Anterior cingulate cortex (tissue), 58 donors: ENCODE measurements at places on chromosomes 7 and 10.

- DNase-seq, result no peak
These were observed 162.1 kb upstream of the NOBOX start for GRCh38 chr7:144565586-144565985.

DNA sequence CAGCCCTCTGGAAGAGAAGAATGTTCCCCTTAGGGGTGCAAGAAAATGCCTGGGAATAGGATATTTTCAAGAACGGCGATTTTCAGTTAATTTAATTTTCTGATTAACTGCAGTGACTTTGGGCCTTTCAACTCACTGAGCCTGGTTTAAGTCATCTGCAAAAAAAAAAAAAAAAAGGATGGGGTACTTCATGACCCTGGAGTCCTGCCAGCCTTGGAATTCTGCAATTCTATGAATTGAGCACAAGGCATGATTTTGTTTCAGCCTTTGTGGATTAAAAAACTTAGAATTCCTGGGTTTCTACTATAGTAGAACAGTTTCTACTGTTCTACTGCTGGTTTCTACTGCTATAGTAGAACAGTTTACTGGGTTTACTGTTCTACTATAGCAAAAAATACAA, 58.3 kb upstream of the CALD1 start:
- no peak for DNase-seq

- DNase-seq, result no peak
These were observed 110.9 kb downstream of the WDR11 start for GRCh38 chr10:120961795-120962755.

DNA sequence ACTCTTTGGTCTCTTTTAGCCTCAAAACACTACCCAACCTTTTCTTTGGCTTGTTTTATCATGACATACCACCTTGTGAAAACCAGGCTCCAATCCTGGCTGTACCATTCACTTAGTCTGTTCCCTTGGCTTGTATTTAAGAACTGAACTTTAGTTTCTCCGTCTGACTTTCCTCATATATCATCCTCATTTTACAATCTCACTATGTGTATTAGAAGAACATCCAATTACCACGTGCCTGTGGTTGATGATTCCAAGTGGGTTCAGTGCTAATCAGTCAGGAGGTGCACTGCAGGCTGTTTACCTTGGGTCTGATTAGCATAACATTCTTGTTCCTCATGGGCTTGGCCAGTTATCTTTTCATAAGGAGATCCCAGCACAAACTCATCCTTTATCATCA, 144.8 kb upstream of the KLF14 start:
- no peak for DNase-seq

DNA sequence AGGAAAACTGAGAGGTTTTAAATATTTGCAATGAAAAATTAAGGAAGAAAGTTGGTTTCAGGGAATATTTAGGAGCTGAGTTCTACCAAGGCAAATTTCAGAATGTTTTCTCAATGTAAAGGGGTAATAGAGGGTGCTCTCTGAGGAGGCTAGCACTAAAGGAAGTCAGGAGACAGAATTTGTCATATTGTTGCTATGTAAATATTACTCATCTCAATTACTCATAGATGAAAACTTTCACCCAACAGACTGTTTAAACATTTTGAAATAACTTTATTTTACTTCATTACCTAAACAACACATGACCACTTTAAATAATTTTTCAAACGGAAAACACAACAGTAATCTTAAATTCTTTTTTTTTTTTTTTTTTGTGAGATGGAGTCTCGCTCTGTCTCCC, 274.8 kb upstream of the NRG3 start:
- no peak for DNase-seq

DNA sequence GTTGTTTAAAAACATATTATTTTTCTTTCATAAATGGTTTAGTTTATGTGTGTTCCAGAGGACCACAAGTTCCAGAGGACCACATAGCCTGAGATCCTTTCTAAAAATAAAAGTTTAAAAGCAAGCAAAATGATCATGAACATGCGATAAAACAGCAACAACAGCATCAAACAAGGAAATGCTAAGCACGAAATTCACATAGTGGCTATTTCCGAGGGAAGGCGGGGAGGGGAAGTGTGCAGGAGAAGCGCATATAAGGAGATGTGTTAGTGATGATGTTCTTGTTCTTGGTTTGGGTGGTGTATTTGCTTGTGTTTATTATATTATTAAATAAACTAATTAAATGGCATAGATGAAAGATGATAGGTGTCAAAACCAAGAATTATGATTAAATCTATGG, 1.2 kb downstream of the TBATA start:
- no peak for DNase-seq

DNA sequence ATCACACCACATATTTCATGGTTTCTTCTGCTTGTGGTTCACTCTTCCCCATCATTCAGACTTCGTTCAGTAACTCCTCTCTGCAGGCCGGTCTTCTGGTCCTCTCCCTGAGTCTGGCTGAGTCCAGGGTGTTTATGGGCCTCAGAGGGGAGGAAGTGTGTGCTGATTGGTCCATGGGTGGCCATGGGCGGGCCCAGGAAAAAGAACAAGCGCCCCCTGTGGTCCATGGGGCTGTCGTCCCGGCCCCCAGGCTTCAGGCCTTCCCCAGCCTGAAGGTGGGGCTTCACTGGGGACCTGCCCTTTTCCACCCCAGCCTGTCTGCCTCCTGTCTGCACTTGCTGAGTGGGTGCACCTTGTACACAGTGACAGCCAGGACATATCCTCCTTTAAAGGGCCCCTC, 123.7 kb downstream of the VIPR2 start:
- DNase-seq, result no peak

DNA sequence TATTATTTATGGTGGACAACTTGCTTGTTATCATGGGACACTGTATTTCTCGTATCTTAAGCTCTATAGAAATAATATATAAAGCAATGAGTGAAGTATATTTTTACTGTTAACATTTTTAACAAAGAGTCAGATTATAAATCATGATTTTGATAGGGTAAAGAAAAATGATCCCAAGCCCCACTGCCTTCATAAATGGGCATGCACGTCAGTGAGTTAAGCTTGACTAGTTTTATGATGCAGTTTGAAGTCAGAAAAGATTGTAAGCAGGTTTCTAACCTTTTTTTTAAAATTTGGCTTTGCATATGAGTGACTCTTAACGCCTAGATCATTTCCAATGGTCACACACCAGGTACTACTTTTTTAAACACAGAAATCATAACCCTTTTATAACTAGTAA, 152.8 kb downstream of the GNAT3 start:
- no peak for DNase-seq

DNA sequence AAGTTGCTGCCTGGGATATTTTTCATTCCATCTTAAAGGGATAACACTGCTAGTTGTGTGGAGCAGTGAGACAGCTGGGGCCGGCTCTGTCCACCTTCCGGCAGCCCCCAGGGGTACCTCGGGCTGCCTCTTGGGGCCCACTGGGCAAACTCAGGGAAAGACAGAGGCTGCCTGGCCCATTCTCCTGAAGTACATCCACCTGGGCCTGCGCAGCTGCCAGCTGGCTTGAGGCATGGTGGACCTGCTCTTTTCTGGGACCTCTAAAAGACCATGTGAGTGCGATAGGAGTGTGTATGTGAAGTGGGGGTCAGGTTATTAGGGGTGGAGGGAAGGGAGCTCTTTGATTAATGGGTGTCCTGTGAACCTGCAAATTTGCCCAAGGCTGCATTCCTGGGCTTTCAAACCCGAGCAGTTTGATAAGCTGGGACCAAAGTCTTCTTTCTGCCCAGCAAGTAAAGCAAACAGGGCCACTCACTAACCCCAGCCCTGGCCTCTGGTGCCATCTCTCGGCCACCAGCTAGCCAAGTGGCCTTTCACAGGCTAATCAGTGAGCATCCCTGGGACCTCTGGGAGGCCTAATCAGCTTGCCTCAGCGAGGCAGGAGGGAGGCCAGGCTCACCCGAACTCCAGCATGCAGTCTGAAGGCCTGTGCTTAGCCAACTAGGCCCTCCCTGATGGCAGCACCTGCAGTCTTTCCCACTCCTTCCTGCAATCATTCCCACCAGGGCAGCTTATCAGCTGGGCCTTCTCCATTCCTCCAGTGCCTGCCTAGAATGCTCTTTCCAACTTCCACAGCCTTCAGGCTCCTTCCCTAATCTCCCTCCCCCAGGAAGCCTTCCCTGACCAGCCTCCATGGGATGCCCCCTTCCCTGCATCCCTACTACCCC, 954.7 kb upstream of the ZNF722 start:
- no peak for DNase-seq

- no peak for DNase-seq
These were observed 1.1 kb downstream of the RALA start for GRCh38 chr7:39624442-39624807.

DNA sequence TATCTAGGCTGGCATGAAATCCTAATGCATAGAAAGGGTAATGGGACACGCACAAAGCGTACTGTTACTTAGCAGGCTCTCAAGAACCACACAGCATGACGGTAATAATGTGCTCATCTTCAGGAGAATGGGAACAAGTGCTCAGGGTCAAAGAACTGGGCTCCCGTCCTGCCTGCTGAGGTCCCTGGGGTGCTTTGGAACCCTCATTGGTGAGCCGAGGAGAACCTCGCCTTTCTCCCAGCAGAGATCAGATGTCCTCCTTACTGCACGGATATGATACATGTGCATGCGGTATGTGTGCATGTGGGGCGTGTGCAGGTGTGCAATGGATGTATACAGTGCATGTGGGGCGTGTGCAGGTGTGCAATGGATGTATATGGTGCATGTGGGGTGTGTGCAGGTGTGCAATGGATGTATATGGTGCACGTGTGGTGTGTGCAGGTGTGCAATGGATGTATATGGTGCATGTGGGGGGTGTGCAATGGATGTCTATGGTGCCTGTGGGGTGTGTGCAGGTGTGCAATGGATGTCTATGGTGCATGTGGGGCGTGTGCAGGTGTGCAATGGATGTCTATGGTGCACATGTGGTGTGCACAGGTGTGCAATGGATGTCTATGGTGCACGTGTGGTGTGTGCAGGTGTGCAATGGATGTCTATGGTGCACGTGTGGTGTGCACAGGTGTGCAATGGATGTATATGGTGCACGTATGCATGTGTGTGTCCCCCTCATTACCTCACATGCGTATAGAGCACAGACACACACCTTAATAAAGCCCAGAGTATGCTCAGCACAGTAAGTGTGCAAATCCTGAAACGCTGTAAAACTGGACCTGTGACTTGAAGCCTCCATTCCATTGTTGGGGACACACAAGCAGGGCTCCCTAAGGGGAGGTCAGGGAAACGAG, 336.3 kb downstream of the PTPRN2 start:
- no peak for DNase-seq

GRCh38 chr7:116977172-116977571, 23.9 kb downstream of the ST7 start:
- no peak for DNase-seq

DNA sequence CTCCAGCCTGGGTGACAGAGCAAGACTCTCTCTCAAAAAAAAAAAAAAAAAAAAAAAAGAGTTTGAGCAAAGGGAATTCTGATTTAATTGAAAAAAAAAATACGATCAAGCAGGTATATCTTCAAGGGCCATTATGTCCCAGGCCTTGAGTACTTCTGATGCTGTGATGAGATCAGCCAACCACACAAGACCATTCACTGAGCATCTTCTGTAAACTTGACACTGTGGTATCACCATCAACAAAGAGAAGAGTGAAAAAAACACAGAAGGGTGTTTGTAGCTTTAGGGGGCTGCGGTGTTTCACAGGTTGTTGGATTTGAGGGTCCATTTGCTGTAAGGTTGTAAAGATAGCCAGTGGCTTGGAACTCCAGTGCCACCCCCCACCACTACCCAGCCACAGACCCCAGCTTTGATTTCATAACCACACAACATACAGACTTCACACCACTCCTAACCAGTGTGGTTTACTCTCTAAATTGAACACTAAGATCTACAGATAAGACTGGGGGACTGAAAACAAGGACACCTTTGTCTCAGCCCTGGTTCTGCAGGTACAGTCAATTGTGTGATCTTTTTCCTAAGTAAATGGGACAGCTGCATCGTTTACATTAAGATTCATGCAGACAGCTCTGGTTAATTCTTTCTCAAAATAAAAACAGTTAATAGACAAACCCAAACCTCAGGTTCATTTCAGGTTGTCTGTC, 66.4 kb downstream of the CDC123 start:
- DNase-seq, result no peak
